Iris pigment epithelial cell (primary cell): ENCODE measurements at places on chromosomes 6 and 20.

GRCh38 chr20:23508449-23509229 lies 17.7 kb downstream of the CST8 start:
- no peak for DNase-seq

DNA sequence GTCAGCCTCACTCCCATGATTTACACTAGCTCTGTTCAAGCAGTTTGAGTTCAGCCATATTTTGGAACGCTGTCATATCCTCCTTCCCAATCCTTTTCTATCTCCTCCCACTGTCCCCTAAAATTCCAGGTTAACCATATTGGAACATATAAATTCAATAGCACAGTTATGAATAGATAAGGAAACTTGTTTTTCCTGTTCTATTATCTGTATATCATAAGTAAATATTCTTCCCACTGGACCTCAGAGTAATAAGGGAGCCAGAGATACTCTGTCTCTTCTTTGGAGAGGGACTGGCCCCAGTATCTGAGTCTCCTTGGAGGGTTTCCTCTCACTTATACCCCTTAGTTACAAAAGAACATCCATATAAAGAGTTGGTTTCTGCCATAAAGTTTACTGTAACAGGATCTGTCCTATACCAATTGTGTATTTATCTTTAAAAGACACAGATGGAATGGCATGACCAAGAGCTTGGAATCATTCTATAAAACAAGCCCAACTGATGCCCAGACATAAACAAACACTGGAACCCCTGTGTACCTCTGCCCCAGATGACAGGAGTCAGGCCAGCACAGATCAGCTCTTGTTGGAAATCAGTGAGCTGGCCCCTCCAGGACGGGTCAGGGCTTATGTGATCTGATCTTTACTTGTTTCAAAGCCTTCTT lies 67.1 kb downstream of the EPB41L2 start:
- no peak for DNase-seq

DNA sequence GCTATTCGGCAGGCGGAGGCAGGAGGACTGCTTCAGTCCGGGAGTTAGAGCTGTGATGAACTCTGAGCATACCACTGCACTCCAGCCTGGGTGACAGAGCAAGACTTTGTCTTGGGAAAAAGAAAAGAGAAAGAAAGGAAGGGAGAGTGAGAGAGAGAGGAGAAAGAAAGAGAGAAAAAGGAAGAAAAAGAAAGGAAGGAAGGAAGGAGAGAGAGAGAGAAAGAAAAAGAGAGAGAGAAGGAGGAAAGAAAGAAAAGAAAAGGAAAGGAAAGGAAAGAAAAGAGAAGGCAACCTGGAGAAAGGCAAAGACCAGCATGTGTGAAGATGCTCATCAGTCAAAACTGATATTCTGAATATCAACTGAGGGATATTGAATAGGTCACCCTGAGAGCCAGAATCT lies 143.1 kb upstream of the SASH1 start:
- no peak for DNase-seq

GRCh38 chr6:32700391-32701040 lies 34.1 kb upstream of the HLA-DQB1 start:
- DNase-seq: peak; percentile 59

- DNase-seq: peak; percentile 98
These were observed 3.4 kb upstream of the NSFL1C start for GRCh38 chr20:1469925-1470571.

GRCh38 chr6:147530132-147531060 lies 21.9 kb downstream of the SAMD5 start:
- no peak for DNase-seq

DNA sequence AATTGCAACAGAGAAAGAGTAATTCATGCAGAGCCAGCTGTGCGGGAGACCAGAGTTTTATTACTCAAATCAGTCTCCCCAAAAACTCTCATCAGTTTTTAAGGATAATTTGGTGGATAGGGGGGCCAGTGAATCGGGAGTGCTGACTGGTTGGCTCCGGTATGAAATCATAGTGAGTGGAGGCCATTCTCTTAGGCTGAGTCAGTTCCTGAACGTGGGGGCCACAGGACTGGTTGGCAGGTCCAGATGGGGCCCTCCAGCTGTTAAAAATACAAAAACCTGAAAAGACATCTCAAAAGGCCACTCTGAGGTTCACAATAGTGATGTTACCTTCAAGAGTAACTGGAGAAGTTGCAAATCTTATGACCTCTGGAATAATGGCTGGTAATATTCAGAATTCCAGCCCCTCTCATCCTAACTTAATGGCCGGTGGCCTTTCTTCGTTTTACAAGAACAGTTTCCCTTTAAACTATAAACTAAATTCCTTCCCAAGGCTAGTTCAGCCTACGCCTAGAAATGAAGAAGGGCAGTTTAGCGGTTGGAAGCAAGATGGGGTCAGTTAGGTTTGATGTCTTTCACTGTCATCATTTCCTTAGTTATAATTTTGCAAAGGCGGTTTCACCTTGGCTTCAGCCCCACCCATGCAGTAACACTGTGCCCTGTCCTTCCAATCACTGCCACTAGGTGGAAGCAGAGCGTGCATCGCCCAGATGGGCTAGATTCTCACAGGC lies 6.8 kb upstream of the MICA start:
- peak; percentile 61 for DNase-seq

- peak; percentile 81 for DNase-seq
These were observed 13.8 kb downstream of the CCN5 start for GRCh38 chr20:44728801-44729443.
